Camera-type eye (tissue), 1 donor: ENCODE measurements at places on chromosomes 6 and 20. TPM values are rescaled to one million over a fixed set of nuclear protein-coding genes. Genes with fewer than 3 reads are reported as not detected.

C6orf163 gene
- total RNA-seq: 8.0 TPM

SLC17A2 gene
- not detected for total RNA-seq

OR2H1 gene
- total RNA-seq: not detected

JAG1 gene
- total RNA-seq: 123 TPM
